ENCODE measurements at places on chromosomes 6 and 20.

- no peak for DNase-seq
These were observed 226.6 kb downstream of the TFAP2C start for GRCh38 chr20:56855708-56856107.

GRCh38 chr6:44248579-44248978 lies 1.7 kb downstream of the HSP90AB1 start:
- no peak for DNase-seq

GRCh38 chr6:159487636-159488035 lies 205.4 kb downstream of the SOD2 start:
- no peak for DNase-seq

DNA sequence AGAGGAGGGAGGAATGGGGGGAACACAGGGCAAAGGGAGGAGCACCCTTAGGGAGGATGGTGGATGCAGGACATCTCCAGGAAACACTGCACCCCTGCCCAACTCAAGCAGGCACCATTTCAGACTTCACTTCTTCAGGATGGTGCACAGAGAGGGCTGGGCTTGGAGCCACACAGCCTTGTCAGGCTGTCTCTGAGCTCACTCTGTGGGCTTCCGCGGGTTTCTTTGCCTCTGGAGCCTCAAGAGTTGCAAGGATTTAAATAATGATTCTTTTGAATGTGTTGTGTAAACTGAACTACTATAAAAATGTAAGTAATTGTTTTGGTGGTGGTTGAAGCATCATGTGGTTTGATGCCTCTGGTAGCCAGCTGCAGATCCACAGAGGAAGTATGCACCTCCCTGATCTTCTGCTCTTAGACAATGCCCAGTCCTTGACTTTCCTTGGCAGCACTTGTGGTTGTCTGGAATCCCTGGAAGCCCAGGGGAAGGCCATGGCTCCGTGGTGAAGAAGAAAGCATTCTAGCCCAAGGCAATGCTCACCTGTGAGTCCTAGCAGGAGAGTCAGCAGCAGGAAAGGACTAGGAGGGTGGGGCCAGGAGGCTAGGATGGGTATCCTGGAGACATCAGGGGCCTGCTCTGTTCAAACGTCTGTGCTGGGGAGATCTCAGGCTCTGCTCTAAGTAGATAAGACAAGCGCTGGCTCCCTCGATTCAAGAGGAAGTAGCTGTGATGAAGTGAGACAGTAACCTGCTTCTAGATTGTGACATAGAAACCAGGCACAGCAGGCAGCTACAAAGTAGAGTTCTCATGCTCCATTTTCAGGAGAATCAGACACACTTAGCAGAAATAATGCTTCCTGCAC lies 50.2 kb upstream of the SIRPG start:
- no peak for DNase-seq

GRCh38 chr20:25532015-25532751 lies 53.1 kb downstream of the NINL start:
- DNase-seq: no peak

- no peak for DNase-seq
These were observed 4.5 kb downstream of the LPIN3 start for GRCh38 chr20:41344938-41345728.

DNA sequence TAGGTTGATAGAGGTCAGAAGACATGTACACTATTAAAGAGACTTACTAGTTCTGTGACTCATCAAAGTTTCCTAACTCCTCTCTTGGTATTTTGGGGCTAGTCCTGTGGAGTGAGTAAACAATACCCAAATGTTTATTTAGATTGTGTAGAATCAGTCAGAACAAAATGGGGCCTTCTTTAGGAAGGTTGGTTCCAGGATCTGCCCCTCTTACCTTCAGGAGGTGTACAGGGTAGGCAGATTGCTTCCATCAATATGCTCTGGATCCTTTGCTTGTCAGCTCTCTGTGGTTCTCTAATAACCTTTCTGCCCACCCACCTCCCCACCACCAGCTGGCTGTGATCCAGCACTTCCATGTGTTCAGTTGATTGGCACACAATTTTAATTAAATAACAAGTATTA lies 107.0 kb downstream of the POPDC3 start:
- DNase-seq: no peak

DNA sequence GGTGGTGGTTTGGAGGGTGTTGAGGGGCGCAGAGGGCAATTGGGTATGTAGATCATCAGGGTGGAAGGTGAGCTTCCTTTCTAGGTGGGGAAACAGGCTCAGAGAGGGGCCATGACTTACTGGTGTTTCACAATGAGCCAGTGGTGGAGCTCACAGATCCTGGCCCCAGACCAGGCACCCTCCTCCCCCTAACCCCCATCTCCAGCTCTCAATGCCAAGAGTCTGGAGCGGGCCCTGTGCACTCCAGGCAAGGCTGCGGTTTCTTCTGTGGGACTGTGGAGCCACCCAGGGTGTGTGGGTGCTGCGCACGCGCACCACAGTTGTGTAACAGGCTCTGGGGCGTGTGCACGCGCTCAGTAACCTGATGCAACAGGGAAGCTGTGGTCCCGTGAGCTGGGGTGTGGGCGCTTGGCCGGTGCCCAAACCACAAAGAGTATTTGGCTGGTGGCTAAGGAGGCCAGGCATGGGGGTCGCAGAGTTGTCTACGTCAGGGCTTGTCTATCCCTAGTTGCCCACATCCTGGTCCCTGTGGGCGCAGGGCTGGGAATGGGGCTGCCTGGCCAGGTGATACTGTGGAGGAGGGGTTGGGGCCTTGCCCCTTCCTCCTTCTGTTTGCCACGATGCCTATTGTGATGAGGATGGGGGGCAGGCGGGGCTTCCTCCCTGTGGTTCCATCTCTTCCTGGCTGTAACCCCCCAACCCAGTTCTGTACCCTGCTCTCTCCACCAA lies 37.5 kb upstream of the MRPS18A start:
- peak; percentile 81 for DNase-seq

DNA sequence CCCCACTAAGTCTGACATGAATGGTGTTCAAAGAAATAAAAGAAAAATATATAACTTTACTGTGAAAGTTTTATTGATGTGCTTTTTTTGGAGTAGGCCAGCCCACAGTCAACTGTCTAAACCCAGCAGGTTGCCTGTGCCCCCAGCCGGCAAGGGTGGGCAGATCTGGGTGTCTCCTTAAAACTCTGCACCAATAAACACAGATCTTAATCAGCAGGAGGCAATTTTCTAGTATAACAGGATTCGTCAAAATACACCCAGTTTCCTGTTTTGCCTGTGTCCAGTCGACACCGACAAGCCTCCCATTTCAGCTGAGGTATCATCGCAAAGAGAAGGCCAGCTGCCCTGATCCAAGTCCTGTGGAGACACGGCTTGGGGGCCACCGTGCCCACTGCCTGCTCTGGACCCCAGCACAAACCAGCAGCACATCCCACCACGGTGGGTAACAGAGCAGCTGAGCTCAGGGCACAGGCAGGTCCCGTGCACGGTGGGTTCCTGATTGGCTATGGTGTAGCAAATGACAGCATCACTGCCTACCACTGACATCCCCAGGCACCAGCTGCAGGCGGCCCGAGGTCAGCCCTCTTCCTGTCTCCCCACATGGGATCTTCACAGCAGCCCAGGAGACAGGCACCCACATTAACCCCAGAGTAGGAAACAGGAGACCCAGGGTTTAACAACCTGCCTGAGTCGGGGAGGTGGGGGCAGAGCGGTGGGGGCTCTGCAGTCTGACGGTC lies 15.7 kb downstream of the BMP7 start:
- DNase-seq: no peak

DNA sequence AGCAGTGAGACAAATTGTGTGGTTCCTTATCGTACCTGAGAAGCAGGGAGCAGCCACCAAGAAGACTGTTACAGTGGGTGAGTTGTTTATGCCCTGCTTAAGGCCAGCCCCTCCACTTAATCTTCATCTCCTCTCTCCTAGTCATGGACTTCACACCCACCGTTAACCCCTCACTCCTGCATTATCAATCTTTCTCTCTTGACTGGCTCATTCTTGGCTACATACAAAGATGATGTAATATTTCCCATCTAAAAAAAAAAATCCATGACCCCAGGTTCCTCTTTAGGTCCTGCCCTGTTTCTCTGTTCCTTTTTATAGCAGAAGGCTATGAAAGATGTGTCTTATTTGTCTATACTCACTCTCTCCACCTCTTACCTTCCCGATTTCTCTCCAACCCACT lies 72.4 kb downstream of the SHLD1 start:
- no peak for DNase-seq

GRCh38 chr6:51562198-51562597 lies 525.2 kb downstream of the PKHD1 start:
- no peak for DNase-seq

GRCh38 chr6:119495230-119495683 lies 145.7 kb upstream of the MAN1A1 start:
- no peak for DNase-seq

DNA sequence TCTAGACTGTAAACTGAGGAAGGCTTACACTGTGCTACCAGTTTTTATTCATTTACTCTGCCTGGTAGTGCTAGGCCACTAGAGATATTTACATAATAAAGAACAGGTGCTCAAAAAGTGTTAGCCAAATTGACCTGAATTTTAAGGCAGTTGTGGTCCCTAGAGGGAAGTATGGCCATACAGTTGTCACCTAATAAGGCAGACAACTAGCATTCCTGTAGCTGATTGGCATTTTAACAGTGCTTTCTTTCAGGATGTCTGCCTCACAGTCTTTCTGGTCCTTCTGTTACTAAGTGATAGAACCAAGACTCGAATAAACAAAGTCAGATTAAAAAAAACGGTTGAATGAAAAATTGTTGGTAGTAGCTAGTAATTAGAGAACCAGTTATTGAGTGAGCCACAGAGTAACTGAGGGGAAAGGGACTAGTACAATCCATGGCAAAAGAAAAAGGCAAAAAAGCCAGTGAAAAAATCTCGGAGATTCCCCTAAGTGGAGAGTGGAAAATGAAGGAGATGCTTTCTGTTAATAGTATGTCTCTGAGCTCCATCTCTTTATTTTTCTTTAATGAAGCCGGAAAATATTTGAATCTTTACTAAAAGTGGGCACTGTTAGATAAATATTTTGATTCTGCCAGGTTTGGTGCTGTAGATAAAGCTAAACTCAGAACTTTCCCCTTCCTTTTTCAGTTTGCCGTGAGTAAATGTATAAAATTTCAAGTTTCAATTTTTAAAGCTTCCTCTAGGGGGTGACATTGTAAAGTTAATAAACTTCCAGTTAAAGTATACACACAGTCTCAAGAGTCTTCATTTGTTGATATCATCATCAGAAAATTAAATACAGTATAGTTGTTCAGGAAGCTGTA lies 9.1 kb downstream of the VTA1 start:
- DNase-seq: no peak

GRCh38 chr6:125073071-125073470 lies 80.5 kb upstream of the TPD52L1 start:
- no peak for DNase-seq

DNA sequence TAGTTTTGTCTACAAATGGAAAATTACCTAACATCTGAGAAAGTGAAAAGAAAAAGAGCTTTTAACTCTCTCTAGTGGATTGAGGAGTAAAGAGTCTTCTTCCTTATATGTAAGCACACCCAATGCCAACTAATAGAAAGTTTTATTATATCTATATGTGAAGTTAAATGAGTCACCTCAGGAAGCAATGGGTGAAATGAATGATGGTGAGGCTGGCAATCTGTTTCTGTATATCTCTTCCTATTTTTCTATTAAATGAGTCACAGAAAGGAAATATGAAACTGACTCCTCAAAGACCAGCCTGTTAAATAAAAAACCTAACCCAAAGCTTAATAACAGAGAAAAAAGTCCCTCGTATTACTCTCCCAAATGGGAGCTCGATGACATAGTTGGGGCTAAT lies 71.3 kb downstream of the OTOR start:
- no peak for DNase-seq

DNA sequence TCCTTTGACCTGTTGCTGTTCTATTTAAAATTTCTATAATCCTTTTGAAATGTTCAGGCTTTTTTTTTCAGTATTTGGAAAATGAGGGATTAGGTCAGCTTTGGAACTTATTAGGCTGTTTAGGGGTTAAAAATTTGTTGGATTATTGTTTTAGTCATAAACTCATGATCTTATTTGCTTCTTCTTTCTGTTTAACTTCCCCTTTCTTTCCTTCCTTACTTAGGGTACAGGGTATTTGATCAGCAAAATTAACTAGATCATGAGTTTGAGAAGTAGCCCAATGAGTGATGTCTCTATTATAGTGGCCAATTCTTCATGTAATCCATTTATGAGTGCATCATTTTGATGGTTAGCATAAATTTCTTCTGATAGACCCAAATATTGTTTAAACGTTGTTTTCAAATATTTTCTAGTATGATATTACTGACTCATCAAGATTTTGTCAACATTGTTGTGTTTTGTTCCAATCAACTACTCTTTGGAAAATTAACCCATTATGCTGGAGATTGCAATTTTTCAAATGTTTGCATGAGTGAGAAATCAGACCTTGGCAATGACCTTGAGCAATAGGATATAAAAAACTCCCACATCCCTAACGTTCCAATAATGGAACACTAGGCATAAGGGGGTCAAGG lies 94.4 kb downstream of the OTOR start:
- DNase-seq: no peak

GRCh38 chr6:26432627-26433201 lies 7.6 kb upstream of the BTN3A3 start:
- DNase-seq: no peak

- no peak for DNase-seq
These were observed 80.7 kb upstream of the PTPRK start for GRCh38 chr6:128601060-128601459.

GRCh38 chr20:4891997-4892396 lies 109.3 kb downstream of the SLC23A2 start:
- DNase-seq: no peak

DNA sequence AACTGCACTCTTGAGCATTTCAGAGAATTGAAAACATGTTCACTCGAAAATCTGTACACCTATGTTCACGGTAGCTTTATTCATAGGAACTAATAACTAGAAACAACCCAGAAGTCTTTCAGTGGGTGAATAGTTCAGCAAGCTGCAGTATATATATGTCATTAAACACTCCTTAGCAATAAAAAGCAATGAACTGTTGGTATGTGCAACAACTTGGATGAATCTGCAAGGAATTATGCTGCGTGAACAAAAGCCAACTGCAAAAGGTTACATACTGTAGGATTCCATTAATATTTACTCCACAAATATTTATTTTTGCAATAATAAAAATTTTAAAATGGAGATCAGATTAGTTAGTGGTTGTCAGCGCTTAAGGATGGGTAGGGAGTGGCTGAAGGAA lies 22.1 kb upstream of the FKBP1A start:
- DNase-seq: no peak

GRCh38 chr6:40082278-40083043 lies 148.2 kb upstream of the MOCS1 start:
- DNase-seq: no peak

All from breast epithelium (tissue), 4 donors.